Body of pancreas (tissue), 4 donors: ENCODE measurements at places on chromosomes 11 and 22. TPM values are rescaled to one million over a fixed set of nuclear protein-coding genes. Genes with fewer than 3 reads are reported as not detected.
A peak's percentile ranks its signal among the peaks of the same experiment; 100 is the strongest.

- H3K27me3 ChIP-seq: no peaks in the 10 kb centered on the region
- no peak overlapping the region for H3K27ac ChIP-seq
- no peaks in the 10 kb centered on the region for H3K4me1 ChIP-seq
- H3K4me3 ChIP-seq: no peak overlapping the region
Observed at GRCh38 chr11:70536051-70536877, 137.9 kb downstream of the CTTN start.

VSIG2 gene
- total RNA-seq: 7.0 TPM

GRCh38 chr11:112613051-112613972 is 347.9 kb upstream of the NCAM1 start:
- no peak overlapping the region for H3K4me3 ChIP-seq
- H3K27ac ChIP-seq: peak overlapping the region; percentile 67
- no peaks in the 10 kb centered on the region for H3K36me3 ChIP-seq
- no peaks in the 10 kb centered on the region for H3K27me3 ChIP-seq

DNA sequence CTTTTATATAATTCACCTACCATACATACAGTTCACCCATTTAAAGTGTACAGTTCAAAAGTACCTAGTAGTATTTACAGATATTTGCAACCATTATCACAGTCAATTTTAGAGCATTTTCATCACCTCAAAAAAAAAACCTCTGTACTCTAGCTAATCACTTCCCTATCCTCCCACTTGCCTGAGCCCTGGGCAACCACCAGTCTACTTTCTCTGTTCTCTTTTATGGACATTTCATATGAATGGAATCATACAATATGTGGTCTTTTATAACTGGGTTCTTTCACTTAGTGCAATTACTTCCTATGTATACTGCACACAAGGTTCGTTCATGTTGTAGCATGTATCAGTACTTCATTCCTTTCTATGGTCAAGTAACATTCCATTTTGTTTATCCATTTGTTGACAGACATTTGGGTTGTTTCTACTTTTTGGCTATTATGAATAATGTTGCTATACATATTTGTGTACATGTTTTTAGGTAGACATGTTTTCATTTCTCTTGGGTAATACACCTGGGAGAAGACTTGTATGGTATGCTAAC is 17.8 kb upstream of the NEU3 start:
- H3K36me3 ChIP-seq: peaks cover 15% of the 10 kb centered on the region
- no peak overlapping the region for H3K4me3 ChIP-seq
- H3K27me3 ChIP-seq: no peaks in the 10 kb centered on the region

OR10D3 gene
- total RNA-seq: not detected

- no peak overlapping the region for H3K27ac ChIP-seq
- DNase-seq: peak; percentile 44
- no peaks in the 10 kb centered on the region for H3K36me3 ChIP-seq
Observed at GRCh38 chr11:133082453-133082781, 449.9 kb downstream of the OPCML start.

GRCh38 chr11:73510877-73511276 is 87.0 kb downstream of the FAM168A start:
- no peak overlapping the region for H3K4me3 ChIP-seq
- H3K36me3 ChIP-seq: no peaks in the 10 kb centered on the region
- H3K27ac ChIP-seq: no peak overlapping the region
- no peaks in the 10 kb centered on the region for H3K27me3 ChIP-seq
- H3K4me1 ChIP-seq: no peaks in the 10 kb centered on the region
- no peak for DNase-seq

DNA sequence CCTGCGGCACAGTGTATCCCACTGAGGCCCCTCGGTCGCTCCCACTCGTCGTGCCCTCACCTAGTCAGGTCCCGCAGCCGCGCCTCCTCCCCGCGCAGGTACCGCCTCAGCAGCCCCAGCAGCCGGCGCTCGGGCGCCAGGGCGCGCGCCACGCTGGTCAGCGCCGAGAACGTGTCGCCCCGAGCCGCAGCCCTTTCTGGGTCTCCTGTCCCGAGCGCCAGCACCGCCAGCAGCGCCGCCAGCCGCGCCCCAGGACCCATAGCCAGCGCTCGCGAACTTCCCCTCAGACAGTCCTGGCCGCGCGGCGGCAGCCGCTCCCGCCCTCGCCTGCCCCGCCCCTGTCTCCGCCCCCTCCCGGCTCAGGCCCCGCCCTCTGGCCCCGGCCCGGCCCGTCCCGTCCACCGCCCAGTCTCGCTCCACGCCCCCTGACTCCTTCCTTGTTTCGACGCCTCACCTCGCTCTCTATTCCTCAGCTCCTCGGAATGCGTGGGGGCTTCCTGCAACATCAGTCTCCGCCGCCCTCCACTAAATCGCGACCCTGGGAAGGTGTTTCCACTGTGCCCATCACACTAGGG is at the start of gene P4HA3:
Gene P4HA3 (minus strand): TSS at position 289 of the 575 bp plus-strand sequence. CDS start 29 bp downstream, at position 260.
- no peak within 1 kb of the TSS for H3K27ac ChIP-seq
- H3K4me3 ChIP-seq: no peak within 1 kb of the TSS
- H3K27me3 ChIP-seq: no peaks in the 10 kb centered on the region
- DNase-seq: peak; percentile 78
- no peaks in the 10 kb centered on the region for H3K36me3 ChIP-seq

GRCh38 chr22:44172370-44173108 is 8.2 kb upstream of the PARVG start:
- peak; percentile 34 for DNase-seq
- no peaks in the 10 kb centered on the region for H3K36me3 ChIP-seq
- no peaks in the 10 kb centered on the region for H3K4me1 ChIP-seq
- H3K4me3 ChIP-seq: no peak overlapping the region
- no peaks in the 10 kb centered on the region for H3K27me3 ChIP-seq

ARHGAP8 gene
- total RNA-seq: 15.2 TPM

- H3K4me3 ChIP-seq: no peak overlapping the region
- no peaks in the 10 kb centered on the region for H3K27me3 ChIP-seq
- H3K36me3 ChIP-seq: no peaks in the 10 kb centered on the region
- no peak for DNase-seq
- no peaks in the 10 kb centered on the region for H3K4me1 ChIP-seq
Observed at GRCh38 chr11:31955838-31956237, 135.0 kb upstream of the RCN1 start.

GRCh38 chr22:49926916-49927315 is 8.5 kb downstream of the CRELD2 start:
- no peak overlapping the region for H3K27ac ChIP-seq
- no peak for DNase-seq
- H3K36me3 ChIP-seq: peaks cover 2% of the 10 kb centered on the region
- peaks cover 20% of the 10 kb centered on the region for H3K4me1 ChIP-seq

TMPRSS13 gene
- 4.9 TPM for total RNA-seq

GRCh38 chr22:43171607-43172006 is 15.3 kb downstream of the TTLL12 start:
- peaks cover 9% of the 10 kb centered on the region for H3K36me3 ChIP-seq
- no peak overlapping the region for H3K27ac ChIP-seq
- no peak overlapping the region for H3K4me3 ChIP-seq

- H3K27me3 ChIP-seq: no peaks in the 10 kb centered on the region
- no peaks in the 10 kb centered on the region for H3K36me3 ChIP-seq
- no peak overlapping the region for H3K27ac ChIP-seq
- H3K4me1 ChIP-seq: peaks cover under 1% of the 10 kb centered on the region
Observed at GRCh38 chr11:111596319-111596718, 5.9 kb upstream of the SIK2 start.

FREY1 gene
- 8.2 TPM for total RNA-seq

SLC7A4 gene
- 1.8 TPM for total RNA-seq

DNA sequence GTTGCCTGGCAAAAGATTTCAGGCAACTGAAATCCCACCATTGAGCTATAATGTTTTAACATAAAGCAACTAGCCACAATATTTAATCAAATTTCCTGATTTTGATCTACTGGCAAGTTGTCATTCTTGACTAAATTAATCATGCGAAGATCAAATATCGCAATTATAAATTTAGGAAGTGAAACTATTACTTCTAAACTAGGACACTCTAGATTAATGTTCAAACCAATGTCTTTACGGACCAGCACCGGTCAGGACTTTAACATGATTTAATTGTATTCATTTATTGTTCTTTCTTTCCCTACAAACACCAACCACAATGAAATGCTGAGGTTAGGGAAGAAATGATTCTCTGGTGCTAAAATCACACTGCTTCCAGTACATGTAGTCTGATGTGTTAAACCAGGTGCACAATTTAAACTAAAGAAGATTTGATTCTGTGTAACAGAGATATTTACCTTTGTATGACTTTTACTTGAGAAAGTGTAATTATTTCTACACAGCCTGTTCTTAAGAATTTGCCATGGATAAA is 14.9 kb downstream of the GAS2 start:
- H3K27me3 ChIP-seq: no peaks in the 10 kb centered on the region
- no peaks in the 10 kb centered on the region for H3K36me3 ChIP-seq
- no peak overlapping the region for H3K4me3 ChIP-seq
- no peak for DNase-seq
